ENCODE measurements at places on chromosomes 5 and 9. TPM values are rescaled to one million over a fixed set of nuclear protein-coding genes. Genes with fewer than 3 reads are reported as not detected.

Gene PCDHB10
- 0.13 TPM for total RNA-seq

Gene CNTNAP3
- total RNA-seq, result 9.1 TPM

Gene PCDHGC5
- 0.77 TPM for total RNA-seq

Gene SPATA31A1
- total RNA-seq, result not detected

Gene OSTF1
- 71.1 TPM for total RNA-seq

Gene NR2F1
- 1.6 TPM for total RNA-seq

Gene ACTBL2
- under 0.01 TPM for total RNA-seq

Gene DMRT3
- not detected for total RNA-seq

Gene MSMP
- not detected for total RNA-seq

Gene IL5
- total RNA-seq, result not detected

Gene INSL4
- not detected for total RNA-seq

Gene OSMR
- total RNA-seq, result 40.7 TPM

Gene ATOX1
- 26.9 TPM for total RNA-seq

Gene CDC14B
- 11.6 TPM for total RNA-seq

Gene CBY3
- not detected for total RNA-seq

Gene TRAF2
- total RNA-seq, result 5.3 TPM

Gene CCDC152
- under 0.01 TPM for total RNA-seq

Gene SLC6A3
- not detected for total RNA-seq

Gene PCDHGB5
- 5.1 TPM for total RNA-seq

Gene FAM153A
- total RNA-seq, result 0.64 TPM

Gene GDNF
- under 0.01 TPM for total RNA-seq

Gene SH3TC2
- 4.0 TPM for total RNA-seq

Gene KCTD16
- under 0.01 TPM for total RNA-seq

Gene NUDT2
- total RNA-seq, result 56.2 TPM

Gene AJM1
- 1.1 TPM for total RNA-seq

Gene ZNF782
- total RNA-seq, result 2.1 TPM

Gene PCDHGB6
- total RNA-seq, result 1.5 TPM

Gene IFNA21
- not detected for total RNA-seq

Gene VCAN
- total RNA-seq, result 7.8 TPM

Gene NR5A1
- not detected for total RNA-seq

Gene RNF180
- total RNA-seq, result 4.5 TPM

Gene PLPPR1
- not detected for total RNA-seq

Gene CER1
- not detected for total RNA-seq

Gene FBP2
- total RNA-seq, result not detected

Gene ACOT12
- total RNA-seq, result not detected

Gene HRH2
- total RNA-seq, result not detected

Gene PAX5
- total RNA-seq, result not detected

Gene ABO
- total RNA-seq, result 1.9 TPM

Gene MAP1B
- total RNA-seq, result 5.8 TPM

Gene P4HA2
- 190 TPM for total RNA-seq

Gene LMNB1
- 2.6 TPM for total RNA-seq

Gene FGF1
- 0.38 TPM for total RNA-seq

Gene ACSL6
- total RNA-seq, result 0.13 TPM

Gene FAM163B
- not detected for total RNA-seq

Gene ARID3C
- total RNA-seq, result 0.26 TPM

Gene DTWD2
- total RNA-seq, result 6.4 TPM

Gene SLC1A1
- 1.4 TPM for total RNA-seq

Gene PDE6A
- not detected for total RNA-seq

Gene SHISAL2B
- total RNA-seq, result not detected

Gene DMRTA1
- total RNA-seq, result 3.9 TPM

Gene ZNF300
- 4.7 TPM for total RNA-seq

Gene PCDHGA2
- total RNA-seq, result 0.26 TPM

Gene PTGES2
- total RNA-seq, result 137 TPM
